ENCODE measurements at places on chromosomes 3 and 15. TPM values are rescaled to one million over a fixed set of nuclear protein-coding genes. Genes with fewer than 3 reads are reported as not detected.
A peak's percentile ranks its signal among the peaks of the same experiment; 100 is the strongest.

DNA sequence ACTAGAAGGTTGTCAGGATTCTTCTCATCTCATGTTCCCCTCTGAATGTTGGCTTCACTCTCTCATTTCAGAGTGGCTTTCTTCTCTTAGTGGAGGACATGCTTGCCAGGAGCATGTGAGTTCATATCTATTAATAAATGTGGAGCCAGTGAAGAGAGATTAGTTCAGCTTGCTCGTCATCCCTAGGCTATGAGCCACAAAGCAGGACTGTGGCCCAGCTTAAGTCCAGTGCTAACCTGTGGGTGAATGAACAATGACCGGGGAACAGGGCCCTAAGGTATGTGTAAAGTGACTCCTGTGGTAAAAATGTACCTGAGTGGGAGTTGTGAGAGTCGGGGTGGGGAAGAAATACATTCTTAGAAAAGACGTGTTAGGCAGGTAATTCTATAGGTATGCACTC is 96.9 kb upstream of the TBL1XR1 start:
- DNase-seq, result no peak

- peak; percentile 8 for DNase-seq
These were observed 36.6 kb downstream of the PSTPIP1 start for GRCh38 chr15:77031376-77032050.

DNA sequence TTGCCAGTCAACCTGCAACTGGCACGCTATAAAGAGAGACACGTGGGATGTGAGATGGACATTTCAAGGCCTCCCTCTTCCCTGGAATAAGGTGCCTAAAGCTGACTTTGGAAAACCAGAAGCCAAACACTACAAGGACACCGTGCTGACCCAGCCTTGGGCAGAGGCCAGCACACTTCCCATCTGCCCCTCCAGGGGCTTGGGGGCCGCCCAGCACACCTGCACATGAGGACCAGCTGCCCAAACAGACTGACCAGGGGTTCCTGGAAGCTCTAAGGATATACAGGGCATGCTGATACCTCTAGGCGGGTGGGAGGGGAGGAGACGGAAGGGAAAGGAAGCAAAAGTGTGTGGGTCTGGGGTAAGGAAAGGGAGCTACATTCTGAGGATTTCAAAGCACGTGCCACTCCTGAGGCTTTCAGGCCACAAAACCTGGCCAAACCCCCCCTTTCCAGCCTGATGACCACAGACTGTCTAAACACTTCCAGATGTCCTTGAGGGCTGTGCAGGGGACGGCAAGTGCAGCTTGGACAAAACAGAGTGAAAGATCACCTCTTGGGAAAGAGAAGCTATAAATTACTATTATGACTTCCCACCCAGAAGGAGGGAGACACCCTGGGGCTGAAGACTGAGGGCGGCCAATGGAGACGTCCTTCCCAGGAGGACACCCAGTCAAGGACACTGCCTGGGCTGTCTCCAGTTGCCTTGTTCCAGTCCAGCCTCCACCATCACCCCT is 57.9 kb downstream of the ADCY5 start:
- DNase-seq, result no peak

DNA sequence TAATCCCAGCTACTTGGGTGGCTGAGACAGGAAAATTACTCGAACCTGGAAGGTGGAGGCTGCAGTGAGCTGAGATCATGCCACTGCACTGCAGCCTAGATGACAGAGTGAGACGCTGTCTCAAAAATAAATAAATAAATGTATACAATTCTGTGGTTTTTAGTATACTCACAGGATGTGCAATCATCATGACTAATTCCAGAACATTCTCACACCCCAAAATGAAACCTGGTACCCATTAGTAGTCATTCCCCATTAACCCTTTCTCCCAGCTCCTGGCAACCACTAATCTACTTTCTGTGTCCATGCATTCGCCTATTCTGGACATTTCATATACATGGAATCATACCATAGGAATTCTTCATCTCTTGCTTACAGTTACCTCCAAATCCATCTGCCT is 44.5 kb downstream of the LRRFIP2 start:
- no peak for DNase-seq

- no peak for DNase-seq
These were observed 16.6 kb downstream of the LINGO1 start for GRCh38 chr15:77616072-77616471.

DNA sequence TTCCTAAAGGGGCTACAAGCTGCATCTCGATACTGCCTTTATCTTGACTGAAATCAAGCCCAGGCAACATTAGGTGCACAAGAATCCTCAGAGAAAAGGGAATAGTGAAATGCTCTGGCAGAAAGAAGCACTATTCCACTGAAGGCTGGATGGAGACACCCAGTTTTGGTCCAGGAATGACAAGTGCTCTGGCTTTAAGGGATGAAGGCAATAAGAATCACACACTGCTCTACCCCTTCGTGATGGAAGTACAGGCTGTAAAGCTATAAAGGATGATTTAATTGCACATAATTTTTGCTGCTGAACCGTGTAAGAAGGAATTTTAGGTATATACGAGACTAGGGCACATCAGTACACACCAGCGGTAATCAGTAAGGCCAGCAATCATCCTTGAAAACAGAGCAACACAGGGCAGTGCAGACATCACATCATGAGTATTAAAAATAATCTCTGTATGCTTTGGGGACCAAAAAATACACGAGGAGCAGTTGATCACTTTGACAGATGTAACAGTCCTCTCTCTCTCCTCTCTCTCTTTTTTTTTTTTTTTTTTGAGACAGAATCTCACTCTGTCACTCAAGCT is 414.6 kb upstream of the TBL1XR1 start:
- no peak for DNase-seq

SHC4 gene
- total RNA-seq, result 0.36 TPM

SH3GL3 gene
- 1.2 TPM for total RNA-seq

PTPN23 gene
- total RNA-seq, result 68.7 TPM

ZBED2 gene
- not detected for total RNA-seq

All from progenitor cell of endocrine pancreas (in vitro differentiated cells).